EL (cell line): ENCODE measurements at places on chromosomes 2 and 18.
A peak's percentile ranks its signal among the peaks of the same experiment; 100 is the strongest.

GRCh38 chr2:177520324-177520723, 127.8 kb downstream of the AGPS start:
- no peak for DNase-seq

GRCh38 chr2:198901894-198902293, 555.8 kb downstream of the SATB2 start:
- DNase-seq = no peak

DNA sequence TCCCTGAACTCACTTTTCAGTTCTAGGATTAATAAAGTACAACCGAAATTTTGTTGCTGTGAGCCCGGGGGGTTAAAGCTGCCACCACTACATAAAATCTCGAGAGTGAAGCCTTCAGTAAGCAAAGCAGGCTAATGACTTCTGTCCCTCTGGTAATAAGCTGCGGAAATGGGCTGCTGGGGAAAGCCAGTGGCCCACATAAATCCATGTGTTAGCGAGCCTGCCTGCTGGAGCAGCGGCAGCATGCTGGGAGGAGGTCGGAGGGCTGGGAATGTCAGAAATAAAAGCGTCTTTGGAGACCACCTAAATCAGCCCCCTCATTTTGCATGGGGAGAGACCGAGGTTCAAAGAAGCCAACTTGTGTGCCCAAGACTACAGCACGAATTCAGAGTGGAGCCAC, 371.7 kb downstream of the TNS1 start:
- no peak for DNase-seq

GRCh38 chr2:64939332-64939917, 49.8 kb upstream of the SLC1A4 start:
- no peak for DNase-seq

DNA sequence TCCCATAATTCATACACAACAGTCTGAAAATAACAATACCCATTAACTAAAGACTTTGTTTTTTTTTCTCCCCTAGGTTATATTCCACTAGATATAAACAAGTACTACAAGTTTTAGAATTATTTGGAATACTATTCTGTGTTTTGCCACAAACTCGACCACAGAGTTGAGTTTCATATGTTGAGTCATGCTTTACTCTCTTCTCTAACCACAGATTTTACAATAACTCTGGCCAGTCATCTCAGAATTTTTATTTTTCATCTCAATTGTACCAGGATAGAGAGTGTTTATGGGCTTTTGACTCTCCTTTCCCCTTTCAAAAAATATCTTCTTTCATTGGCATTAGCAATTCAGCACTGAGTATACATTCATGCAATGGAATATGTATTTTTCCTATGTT, 348.7 kb upstream of the GALNT5 start:
- peak; percentile 73 for DNase-seq

GRCh38 chr2:189050165-189050712, 76.1 kb downstream of the COL3A1 start:
- no peak for DNase-seq

GRCh38 chr18:69628774-69629359, 228.2 kb downstream of the DOK6 start:
- no peak for DNase-seq
